ENCODE measurements at places on chromosomes 12 and 14. TPM values are rescaled to one million over a fixed set of nuclear protein-coding genes. Genes with fewer than 3 reads are reported as not detected.

The RNU4-1 gene
- total RNA-seq: 2,969 TPM

GRCh38 chr12:89992668-89993451 is 284.2 kb upstream of the ATP2B1 start:
- H3K4me3 ChIP-seq: no peak overlapping the region
- no peaks in the 10 kb centered on the region for H3K4me1 ChIP-seq
- no peak overlapping the region for H3K27ac ChIP-seq
- no peak for DNase-seq
- no peaks in the 10 kb centered on the region for H3K27me3 ChIP-seq

- peaks cover 71% of the 10 kb centered on the region for H3K4me1 ChIP-seq
- no peaks in the 10 kb centered on the region for H3K27me3 ChIP-seq
- peak; percentile 91 for DNase-seq
- H3K27ac ChIP-seq: peak overlapping the region; percentile 98
- H3K4me3 ChIP-seq: peak overlapping the region; percentile 82
Observed at GRCh38 chr14:73785834-73786635, 65.6 kb upstream of the PTGR2 start.

DNA sequence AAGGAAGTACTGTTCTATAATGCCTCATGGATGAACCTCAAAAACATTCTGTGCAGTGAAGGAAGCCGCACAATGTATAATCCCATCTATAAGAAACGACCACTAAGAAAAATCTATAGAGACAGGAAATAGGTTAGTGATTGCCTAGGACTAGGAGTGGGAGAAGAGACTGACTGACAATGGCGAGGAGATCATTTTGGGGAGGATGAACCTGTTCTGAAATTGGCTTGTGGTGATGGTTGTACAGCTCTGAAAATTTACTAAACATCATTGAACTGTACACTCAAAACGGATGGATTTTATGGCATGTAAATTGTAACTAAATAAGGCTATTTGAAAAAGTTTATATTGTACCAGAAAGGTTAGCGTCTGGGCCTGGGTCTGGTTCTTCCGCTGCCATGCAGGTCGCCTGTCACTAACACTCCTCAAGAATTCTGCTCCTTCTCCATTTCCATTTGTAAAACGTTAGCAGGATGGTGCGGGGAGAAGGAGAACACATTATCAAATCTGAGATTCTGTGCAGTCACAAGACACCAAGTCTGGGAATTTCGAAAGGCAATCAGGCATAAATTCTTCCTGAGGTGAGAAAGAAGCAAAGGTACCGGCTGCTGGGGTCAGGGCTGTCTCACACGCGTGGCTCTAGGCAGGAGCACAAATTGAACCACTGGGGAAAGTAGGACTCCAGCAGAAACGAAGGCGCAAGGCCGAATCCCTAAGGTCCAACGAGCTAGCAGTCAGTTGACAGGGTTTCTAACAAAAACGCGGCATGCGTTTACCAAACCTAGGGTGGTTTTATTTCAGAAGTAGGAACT is 845 bp upstream of the COCH start:
- no peak overlapping the region for H3K27ac ChIP-seq
- H3K27me3 ChIP-seq: peaks cover 59% of the 10 kb centered on the region
- H3K4me1 ChIP-seq: peaks cover 10% of the 10 kb centered on the region
- H3K4me3 ChIP-seq: peak overlapping the region; percentile 75
- no peaks in the 10 kb centered on the region for H3K36me3 ChIP-seq

DNA sequence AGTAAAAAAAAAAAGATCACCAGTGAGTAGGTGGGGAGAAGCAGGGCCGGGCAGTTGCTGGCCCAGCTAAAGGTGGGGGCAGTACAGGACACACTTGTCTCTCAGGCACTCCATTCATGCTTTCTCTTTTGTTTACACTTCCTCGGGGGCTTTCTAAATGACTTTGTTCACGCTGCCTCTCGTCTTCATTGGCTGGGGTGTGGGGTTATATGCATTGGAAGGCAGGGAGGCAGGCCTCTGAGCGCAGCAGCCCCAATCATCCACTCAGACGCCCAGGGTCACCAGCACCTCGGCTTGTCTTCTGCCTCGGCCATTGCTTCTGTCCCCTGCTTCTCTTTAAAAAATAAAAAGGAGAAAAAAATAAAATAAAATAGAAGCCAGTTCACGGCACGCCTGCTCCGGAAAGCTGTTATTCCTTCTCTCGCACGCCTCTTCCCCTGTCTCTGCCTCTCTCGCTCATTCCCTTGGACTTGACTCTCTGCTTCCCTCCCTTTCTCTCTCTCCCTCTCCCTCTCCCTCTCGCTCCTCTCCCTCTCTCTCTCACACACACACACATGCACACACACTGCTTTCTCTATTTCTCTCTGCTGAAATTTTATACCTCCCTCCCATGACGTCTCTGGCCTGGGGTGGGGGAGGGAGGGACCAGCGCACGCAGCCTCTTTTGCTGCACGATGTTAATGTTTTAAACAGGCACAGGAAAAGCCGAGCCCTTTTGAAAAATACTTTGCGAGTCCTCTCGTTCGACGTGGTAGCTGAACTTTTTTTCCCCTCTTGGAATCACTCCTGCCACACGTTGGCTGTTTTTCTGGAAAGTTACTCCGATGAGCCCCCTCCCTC is at the start of gene TGFB3:
Gene TGFB3 (minus strand): TSS at position 570 of the 840 bp plus-strand sequence. CDS start 1,102 bp downstream, outside the sequence.
- H3K27ac ChIP-seq: peak within 1 kb of the TSS; percentile 98
- peak; percentile 86 for DNase-seq
- peak within 1 kb of the TSS; percentile 79 for H3K4me3 ChIP-seq
- no peaks in the 10 kb centered on the region for H3K36me3 ChIP-seq
- peaks cover 29% of the 10 kb centered on the region for H3K4me1 ChIP-seq
- H3K27me3 ChIP-seq: no peaks in the 10 kb centered on the region

The WDR20 gene
- 22.7 TPM for total RNA-seq

GRCh38 chr12:47616440-47616839 is 89.4 kb downstream of the RPAP3 start:
- no peaks in the 10 kb centered on the region for H3K36me3 ChIP-seq
- DNase-seq: no peak
- H3K4me1 ChIP-seq: no peaks in the 10 kb centered on the region
- H3K4me3 ChIP-seq: no peak overlapping the region
- H3K27ac ChIP-seq: no peak overlapping the region
- H3K27me3 ChIP-seq: no peaks in the 10 kb centered on the region

The ERC1 gene
- total RNA-seq: 31.8 TPM

The OR6C2 gene
- total RNA-seq: not detected

The KLRC1 gene
- not detected for total RNA-seq

The GYS2 gene
- total RNA-seq: not detected

The KLRC2 gene
- not detected for total RNA-seq

The GPRC5D gene
- not detected for total RNA-seq

- H3K4me1 ChIP-seq: peaks cover 48% of the 10 kb centered on the region
- no peaks in the 10 kb centered on the region for H3K36me3 ChIP-seq
- DNase-seq: no peak
- no peak overlapping the region for H3K4me3 ChIP-seq
- H3K27ac ChIP-seq: peak overlapping the region; percentile 21
Observed at GRCh38 chr14:77006132-77006531, 22.4 kb downstream of the IRF2BPL start.

The USP44 gene
- total RNA-seq: 0.25 TPM

DNA sequence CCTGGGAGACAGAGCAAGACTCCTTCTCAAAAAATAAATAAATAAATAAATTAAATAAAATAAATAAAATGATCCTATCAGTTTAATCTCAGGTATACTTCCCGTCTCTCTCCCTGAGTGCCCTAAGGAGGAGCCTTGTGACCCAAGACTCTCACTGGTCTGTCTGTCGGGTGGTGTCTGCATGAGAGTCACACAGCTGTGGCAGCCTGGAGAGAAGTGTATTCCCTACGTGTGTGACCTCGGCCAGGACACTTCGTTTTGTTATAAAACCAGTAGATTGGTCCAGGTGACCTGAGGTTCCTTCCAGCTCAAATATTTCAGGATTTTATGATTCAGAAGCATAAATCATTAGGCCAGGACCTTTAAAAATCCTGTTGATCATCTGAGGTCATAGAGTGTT is 4.8 kb downstream of the SYNE3 start:
- no peaks in the 10 kb centered on the region for H3K27me3 ChIP-seq
- H3K4me1 ChIP-seq: peaks cover 59% of the 10 kb centered on the region
- H3K27ac ChIP-seq: no peak overlapping the region
- H3K36me3 ChIP-seq: no peaks in the 10 kb centered on the region
- DNase-seq: no peak

- no peaks in the 10 kb centered on the region for H3K27me3 ChIP-seq
- peak overlapping the region; percentile 14 for H3K27ac ChIP-seq
- no peak for DNase-seq
- H3K4me1 ChIP-seq: peaks cover 16% of the 10 kb centered on the region
- no peaks in the 10 kb centered on the region for H3K36me3 ChIP-seq
- H3K4me3 ChIP-seq: no peak overlapping the region
Observed at GRCh38 chr12:93234641-93235040, 143.1 kb upstream of the NUDT4 start.

DNA sequence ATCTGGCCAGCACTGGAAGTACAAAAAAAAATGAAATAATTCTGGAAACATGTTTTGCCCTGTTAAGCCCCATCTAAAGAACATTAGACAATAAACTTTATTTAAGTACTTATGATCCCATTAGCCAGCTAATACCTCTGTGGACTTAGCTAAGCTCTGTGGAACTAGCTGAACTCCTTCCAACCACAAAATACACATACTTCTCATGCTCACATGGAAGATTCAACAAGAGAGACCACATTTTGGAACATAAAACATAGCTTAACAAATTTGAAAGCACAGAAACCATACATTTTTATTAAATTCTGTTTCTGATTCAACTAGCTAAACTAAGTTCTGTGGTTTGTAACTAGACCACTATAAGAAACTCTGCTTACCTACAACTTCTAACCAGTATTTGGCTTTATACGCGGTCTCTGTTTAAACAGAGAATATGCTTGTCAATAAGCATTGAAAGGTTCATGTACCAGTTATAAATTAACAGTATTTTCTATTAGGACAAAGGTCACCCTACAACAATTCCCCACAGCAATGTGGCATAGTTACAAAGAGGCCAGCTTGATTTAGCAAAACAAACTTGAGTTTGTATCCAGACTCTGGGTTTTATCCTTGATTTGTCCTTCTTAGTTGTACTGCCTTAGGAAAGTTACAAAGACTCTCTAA is 300.1 kb downstream of the C12orf50 start:
- H3K36me3 ChIP-seq: no peaks in the 10 kb centered on the region
- H3K4me3 ChIP-seq: no peak overlapping the region
- no peak for DNase-seq
- no peak overlapping the region for H3K27ac ChIP-seq

GRCh38 chr12:99259040-99259934 is 388.3 kb upstream of the GARIN6 start:
- no peak for DNase-seq
- no peaks in the 10 kb centered on the region for H3K4me1 ChIP-seq
- H3K4me3 ChIP-seq: no peak overlapping the region
- H3K27me3 ChIP-seq: no peaks in the 10 kb centered on the region
- no peak overlapping the region for H3K27ac ChIP-seq

DNA sequence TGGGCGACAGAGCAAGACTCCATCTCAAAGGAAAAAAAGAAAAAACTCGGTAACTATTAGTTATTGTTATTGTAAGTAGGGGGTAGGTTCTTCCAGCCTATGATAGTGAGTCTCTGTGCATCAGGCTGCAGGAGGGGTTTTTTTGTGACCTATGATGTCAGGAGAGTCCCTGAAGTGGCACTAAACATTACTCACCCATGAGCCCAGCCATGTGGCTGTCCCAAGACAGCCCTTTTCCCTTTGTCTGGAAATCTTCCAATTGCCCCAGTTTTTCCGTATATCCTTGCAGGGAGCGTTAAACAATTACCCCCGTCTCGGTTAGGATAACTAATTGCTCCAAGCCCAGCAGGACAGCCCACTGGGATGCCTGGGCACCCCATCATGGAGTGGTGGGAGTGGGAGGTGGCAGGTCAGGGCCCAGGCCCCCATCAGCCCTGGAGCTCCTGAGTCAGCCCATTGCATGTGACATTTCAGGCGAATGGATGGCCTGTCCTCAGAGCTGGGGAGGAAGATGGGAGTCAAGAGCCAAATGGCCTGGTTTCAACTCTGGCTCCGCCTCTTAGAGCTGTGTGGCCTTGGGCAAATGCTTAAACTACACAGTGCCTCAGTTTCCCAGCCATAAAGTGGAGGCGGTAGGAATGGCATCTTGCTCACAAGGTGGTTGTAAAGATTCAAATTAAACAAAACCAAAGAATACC is 16.4 kb downstream of the PHETA1 start:
- H3K36me3 ChIP-seq: no peaks in the 10 kb centered on the region
- DNase-seq: no peak
- H3K27ac ChIP-seq: no peak overlapping the region
- no peak overlapping the region for H3K4me3 ChIP-seq
- H3K4me1 ChIP-seq: no peaks in the 10 kb centered on the region

DNA sequence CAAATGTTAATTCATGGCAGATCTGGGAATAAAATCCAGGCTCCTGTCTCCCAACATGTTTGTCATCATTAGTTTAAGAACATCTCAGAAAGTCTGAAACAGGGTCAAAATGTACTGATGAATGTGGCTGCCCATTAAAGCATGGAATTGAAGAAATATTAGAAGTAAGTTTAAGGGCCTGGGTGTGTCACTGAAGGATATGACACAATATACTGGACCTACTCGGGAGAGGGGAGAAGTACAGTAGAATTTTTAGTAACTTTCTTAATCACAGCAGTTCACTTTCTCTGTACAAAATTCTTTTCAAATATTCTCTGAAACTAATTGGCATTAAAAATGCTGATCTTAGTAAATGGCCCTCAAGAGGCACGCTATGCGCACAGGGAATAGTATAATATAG is 185.5 kb downstream of the ETV6 start:
- H3K4me1 ChIP-seq: peaks cover 14% of the 10 kb centered on the region
- H3K4me3 ChIP-seq: no peak overlapping the region
- H3K36me3 ChIP-seq: no peaks in the 10 kb centered on the region
- no peaks in the 10 kb centered on the region for H3K27me3 ChIP-seq

The ACVR1B gene
- total RNA-seq: 16.6 TPM

GRCh38 chr12:89206390-89206789 is 145.9 kb downstream of the DUSP6 start:
- DNase-seq: no peak
- peaks cover 4% of the 10 kb centered on the region for H3K4me1 ChIP-seq
- H3K36me3 ChIP-seq: no peaks in the 10 kb centered on the region
- no peak overlapping the region for H3K27ac ChIP-seq
- H3K4me3 ChIP-seq: no peak overlapping the region
- no peaks in the 10 kb centered on the region for H3K27me3 ChIP-seq

DNA sequence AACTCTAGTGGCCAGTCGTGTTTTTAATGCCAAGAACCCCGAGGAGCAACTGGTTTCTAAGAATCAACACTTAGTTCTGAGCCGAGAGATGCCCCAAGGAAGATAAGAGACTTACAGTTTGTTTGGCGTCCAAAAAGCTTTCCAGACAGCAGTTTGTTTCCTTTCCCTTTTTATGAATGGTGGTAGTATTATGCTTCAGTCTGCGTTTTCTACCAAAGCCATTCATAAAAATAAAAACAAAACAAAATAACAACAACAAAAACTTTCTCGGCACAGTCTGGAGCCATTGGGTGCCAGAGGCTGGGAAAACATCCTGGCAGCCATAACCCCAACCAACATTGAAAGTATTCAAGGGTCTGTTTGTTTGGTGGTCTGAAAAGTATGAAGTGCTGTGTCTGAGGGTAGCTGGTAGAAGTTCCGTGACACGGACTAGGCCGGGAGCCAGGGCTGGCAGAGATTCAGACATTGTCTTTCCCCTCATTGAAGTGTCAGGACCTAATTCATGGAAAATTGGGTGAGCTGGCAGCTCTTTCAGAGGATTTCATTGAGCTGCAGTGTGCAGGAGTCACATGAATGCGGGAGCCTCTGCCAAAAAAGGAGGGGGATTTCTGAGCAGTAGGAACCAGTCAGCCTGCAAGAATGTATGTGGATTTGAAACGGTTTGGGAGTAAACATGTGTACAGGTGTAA is 124.2 kb downstream of the HMGA2 start:
- no peak overlapping the region for H3K4me3 ChIP-seq
- no peak overlapping the region for H3K27ac ChIP-seq
- DNase-seq: peak; percentile 56
- peaks cover 7% of the 10 kb centered on the region for H3K4me1 ChIP-seq

The RNASE3 gene
- not detected for total RNA-seq

The NAV3 gene
- total RNA-seq: 4.2 TPM

The WNT5B gene
- 2.2 TPM for total RNA-seq
